ENCODE measurements at places on chromosomes 3 and 15. TPM values are rescaled to one million over a fixed set of nuclear protein-coding genes. Genes with fewer than 3 reads are reported as not detected.

The MYH15 gene
- 0.30 TPM for total RNA-seq

The FNDC3B gene
- 30.4 TPM for total RNA-seq

The GOLGA8T gene
- total RNA-seq = 1.3 TPM

The TTLL13 gene
- total RNA-seq = 0.61 TPM

The GLDN gene
- not detected for total RNA-seq

The COL6A5 gene
- total RNA-seq = not detected

The CCR3 gene
- total RNA-seq = not detected

The SLC12A8 gene
- total RNA-seq = 1.6 TPM

The GPR27 gene
- 2.1 TPM for total RNA-seq

The AMOTL2 gene
- 36.3 TPM for total RNA-seq

The NEDD4 gene
- 43.9 TPM for total RNA-seq

The ZKSCAN7 gene
- total RNA-seq = not detected

The NOX5 gene
- total RNA-seq = 0.30 TPM

The TPM1 gene
- total RNA-seq = 494 TPM

The ANXA2 gene
- 4,604 TPM for total RNA-seq

The MESP2 gene
- 0.62 TPM for total RNA-seq

The CNOT10 gene
- 28.5 TPM for total RNA-seq

The WDR49 gene
- total RNA-seq = not detected
